ENCODE measurements at places on chromosomes 1 and 21.

DNA sequence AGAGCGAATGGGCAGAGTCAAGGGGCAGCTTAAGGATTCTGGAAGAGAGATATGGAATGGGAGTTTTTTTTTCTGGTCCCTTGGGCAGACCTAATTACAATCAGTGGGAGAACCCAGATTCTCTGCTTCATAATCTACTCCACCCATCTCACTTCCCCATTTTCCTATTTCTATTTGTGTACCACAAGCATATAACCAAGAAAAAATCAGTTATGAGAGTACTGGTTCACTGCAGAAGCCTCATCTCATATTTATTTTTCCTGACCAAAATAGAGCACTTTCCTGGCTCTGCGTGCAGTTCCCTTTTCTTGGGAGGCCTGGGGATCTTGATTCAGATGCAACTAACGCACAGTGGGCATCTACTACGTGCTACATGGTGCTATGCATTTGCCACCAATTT, 82.2 kb upstream of the SLFNL1 start:
- DNase-seq: no peak

GRCh38 chr1:185862235-185862634, 128.0 kb downstream of the HMCN1 start:
- no peak for DNase-seq

DNA sequence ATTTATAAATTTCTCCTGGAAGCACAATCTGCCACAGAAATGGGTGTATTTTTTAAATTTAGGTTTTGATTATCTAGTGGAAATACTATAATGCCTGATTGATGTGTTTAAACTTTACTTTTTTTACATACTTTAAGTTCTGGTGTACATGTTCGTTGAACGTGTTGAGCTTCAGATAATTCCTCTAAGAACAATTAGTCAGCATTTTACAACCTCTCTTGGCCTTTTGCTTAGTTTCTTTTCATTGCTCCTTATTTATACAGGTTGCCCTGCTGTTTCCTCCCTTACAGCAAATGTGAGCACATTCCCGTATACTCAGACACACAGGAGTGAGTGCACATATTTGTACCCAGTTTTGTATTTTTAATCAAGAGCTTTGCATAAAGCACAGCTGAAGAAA, 1038.9 kb downstream of the BRINP3 start:
- DNase-seq: no peak

DNA sequence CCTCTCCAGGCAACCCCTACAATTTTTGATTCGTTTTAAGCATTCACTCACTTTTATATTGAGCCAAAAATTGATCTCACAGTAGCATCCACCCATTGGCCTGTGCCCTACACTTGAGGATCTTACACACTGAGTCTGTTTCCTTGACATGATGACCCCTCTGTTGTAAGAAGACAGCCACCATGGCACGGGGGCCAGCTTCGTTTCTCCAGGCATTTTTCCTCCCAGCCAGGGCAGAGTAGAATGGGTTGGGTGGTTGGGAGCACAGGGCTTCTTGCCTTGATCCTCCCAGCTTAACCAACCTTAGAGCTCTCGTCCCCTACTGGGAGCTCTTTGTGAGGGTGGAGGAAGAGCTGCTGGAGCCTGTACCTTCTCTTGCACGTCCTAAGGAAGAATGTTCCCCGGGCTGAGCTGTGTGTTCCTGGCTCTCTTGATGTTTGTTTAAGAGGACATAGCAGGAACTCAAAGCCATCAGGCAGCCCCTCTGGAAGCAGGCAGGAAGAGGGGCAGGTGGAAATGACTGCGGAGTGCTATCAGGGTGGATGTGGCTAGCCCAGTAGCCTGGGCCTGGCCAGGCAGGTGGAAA, 213.2 kb upstream of the TMEM51 start:
- DNase-seq: no peak

- DNase-seq: no peak
Observed at GRCh38 chr1:236673289-236673919, 12.9 kb upstream of the ACTN2 start.

DNA sequence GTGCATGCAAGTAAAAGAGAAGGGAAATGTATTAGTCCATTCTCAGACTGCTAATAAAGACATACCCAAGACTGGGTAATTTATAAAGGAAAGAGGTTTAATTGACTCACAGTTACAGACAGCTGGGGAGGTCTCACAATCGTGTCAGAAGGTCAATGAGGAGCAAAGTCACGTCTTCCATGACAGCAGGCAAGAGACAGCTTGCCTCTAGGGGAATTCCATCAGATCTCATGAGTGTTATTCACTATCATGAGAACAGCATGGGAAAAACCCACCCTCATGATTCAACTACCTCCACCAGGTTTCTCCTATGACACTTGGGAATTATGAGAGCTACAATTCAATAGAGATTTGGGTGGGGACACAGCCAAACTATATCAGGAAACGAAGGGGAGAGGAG, 8.1 kb downstream of the KRTAP21-3 start:
- DNase-seq: no peak

- DNase-seq: no peak
Observed at GRCh38 chr1:86703696-86704457, 499 bp upstream of the SH3GLB1 start.

DNA sequence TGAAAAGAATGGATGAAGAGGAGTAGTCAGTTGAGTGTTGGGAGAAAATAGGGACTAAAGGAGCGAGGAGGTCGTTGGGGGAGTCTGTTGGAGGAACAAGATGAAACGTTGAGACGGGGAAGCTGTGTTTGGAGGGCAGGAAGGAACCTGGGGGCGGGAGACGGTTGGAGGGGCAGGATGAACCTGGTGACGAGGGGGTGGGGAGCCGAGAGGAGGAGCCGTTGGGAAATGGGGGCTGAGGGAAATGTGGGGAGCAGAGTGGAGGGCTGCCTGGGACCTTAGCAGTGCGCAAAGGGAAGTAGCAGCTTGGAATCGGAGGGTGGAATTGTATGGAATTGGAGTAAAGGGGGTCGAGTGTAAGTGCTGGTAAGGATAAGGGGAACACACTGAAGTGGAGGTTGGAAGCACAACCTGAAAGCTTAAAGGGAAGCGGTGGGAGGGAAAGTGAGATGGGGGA, 630 bp downstream of the MTF2 start:
- no peak for DNase-seq

- no peak for DNase-seq
Observed at GRCh38 chr1:118918230-118918939, 69.8 kb downstream of the TBX15 start.

GRCh38 chr1:26529655-26530409, at the start of gene RPS6KA1:
RPS6KA1 (plus strand) TSS chr1:26529761; CDS start chr1:26529921, 160 bp downstream.
- DNase-seq: no peak

DNA sequence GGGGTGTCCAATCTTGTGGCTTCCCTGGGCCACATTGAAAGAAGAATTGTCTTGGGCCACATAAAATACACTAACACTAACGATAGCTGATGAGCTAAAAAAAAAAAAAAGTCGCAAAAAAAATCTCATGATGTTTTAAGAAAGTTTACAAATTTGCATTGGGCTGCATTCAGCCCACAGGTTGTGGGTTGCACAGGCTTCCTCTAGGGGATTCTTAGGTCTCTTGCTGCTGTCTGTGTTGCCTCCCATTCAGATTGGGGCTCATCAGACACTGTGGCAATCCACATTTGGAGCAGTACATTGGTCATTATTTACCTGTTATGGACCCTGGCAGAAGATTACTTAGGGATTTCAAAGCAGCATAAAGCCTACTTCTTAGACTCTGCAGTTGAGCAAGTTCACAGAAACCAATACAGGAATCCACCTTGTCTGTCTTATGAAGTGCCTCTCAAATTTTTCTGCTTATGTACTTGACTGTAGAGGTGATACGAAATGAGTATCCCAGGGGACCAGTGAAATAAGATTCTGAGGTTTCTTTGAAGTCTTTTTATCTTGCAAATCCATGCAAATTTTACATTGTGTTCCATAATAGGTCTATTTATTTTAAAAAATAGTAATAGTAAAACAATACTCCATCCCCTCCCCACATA, 205.5 kb downstream of the RPS6KC1 start:
- no peak for DNase-seq

GRCh38 chr21:43337901-43338655, 88.9 kb downstream of the SIK1 start:
- no peak for DNase-seq

- no peak for DNase-seq
Observed at GRCh38 chr1:98550076-98550475, 111.4 kb upstream of the SNX7 start.

GRCh38 chr1:113963281-113963906, 15.9 kb upstream of the OLFML3 start:
- DNase-seq: no peak

DNA sequence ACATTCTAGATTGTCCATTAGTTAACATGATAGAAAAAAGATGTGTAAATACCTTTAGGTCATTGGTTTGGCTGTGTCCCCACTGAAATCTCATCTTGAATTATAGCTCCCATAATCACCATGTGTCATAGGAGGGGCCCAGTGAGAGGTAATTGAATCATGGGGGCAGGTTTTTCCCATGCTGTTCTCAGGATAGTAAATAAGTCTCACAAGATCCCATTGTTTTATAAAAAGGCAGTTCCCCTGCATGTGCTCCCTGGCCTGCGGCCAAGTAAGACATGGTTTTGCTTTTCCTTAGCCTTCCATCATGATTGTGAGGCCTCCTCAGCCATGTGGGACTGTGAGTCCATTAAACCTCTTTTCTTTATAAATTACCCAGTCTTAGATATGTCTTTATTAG, 32.5 kb upstream of the SLC44A5 start:
- DNase-seq: no peak

DNA sequence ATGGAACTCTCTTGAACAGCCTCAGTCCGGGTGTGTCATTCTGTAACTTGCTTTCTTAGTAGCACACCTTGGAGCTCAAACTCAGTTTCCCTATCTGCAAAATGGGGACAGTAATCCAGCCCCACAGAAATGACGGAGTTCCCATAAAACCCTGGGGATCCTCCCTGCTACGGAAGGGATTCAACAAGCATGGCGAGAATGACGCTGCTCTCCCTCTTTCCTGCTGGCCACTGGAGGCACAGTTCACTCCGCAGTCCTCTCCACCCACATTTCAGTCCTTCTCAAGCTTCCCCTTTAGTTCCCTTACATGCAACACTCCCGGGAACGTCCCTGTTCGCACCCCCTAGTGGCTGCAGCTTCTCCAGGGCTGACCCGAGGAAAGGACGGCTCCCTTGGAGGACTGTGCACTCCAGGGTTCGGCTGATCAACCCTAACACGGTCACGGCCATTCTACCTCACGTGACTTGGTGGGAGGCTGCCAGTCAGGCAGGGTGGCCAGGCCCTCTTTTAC, 20.6 kb downstream of the RUNX3 start:
- DNase-seq: no peak

DNA sequence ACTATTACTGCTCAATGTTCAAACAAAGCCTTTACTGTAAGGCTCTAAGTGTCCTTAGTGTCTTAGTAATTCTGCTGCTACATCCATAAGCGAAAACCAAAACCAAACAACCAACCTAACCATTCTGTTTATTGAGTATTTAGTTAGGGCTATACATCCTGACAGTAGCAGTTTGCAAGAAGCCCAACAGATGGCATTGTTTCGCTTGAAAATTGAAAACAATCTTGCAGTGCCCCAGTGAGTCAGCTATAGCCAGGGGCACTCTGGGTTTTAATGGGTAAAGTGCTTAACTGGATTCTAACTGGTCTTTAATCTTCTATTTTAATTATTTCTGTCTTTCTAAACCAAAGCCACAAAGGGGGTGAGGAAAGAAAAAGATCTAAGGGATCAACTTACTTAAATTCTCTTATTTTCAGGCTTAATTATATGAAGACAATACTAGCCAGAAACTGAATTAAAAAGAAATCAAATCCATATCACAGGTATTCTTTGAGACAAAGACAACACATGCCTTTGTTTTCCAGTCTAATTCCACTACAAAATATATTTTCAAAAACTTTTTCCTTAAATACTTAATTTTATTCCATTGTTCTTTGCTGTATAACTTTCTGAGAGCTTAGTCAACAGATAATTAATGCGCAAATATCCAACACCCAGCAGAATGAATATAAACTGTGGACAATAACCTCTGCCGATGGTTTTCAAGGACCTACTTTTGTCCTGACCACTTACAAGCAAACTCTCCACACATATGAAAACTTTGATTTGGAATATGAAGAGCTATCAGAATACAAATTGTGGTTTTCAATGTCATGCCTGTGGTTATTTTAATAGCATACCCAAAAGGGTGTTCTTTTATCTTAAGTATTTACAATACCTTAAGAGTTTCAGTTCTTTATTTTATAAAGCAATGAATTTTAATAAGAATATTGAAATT, 15.2 kb downstream of the POGZ start:
- peak; percentile 4 for DNase-seq

GRCh38 chr21:14495075-14495474, 51.0 kb downstream of the SAMSN1 start:
- DNase-seq: no peak

DNA sequence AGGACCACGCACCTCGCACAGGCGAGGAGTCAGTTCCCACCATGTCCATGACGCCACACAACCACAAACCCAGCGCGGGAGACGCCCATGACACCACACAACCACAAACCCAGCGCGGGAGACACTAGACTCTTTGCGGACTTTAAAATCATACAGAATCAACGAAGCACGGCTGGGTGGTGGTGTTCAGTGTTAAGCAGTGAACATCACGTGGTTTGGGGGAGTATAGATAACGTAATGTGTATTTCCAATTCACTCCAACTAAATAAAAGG, 19.2 kb downstream of the PTTG1IP start:
- DNase-seq: no peak

- no peak for DNase-seq
Observed at GRCh38 chr1:230940848-230941247, 37.8 kb downstream of the TTC13 start.

GRCh38 chr1:174289644-174290310, 130.5 kb downstream of the RABGAP1L start:
- no peak for DNase-seq

- no peak for DNase-seq
Observed at GRCh38 chr1:203182387-203182953, 4.0 kb downstream of the CHI3L1 start.

GRCh38 chr1:238752327-238752726, 634.0 kb upstream of the CHRM3 start:
- DNase-seq: no peak

GRCh38 chr1:160354388-160354985, 11.3 kb downstream of the NCSTN start:
- DNase-seq: no peak

DNA sequence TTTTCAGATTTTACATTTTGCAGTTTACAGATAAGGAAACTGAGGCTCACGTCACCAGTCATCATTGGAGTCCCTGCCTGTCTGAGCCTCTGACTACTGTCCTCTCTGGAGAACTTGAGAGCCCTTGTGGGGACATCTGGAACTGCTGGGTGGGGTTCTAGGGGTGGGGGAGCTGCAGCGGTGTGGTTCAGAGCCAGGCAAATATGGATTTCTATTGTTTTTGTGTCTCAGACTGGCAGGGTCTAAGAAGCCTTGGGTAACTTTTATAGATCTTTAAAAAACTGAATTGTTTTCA, 46.9 kb downstream of the IER5 start:
- DNase-seq: no peak

DNA sequence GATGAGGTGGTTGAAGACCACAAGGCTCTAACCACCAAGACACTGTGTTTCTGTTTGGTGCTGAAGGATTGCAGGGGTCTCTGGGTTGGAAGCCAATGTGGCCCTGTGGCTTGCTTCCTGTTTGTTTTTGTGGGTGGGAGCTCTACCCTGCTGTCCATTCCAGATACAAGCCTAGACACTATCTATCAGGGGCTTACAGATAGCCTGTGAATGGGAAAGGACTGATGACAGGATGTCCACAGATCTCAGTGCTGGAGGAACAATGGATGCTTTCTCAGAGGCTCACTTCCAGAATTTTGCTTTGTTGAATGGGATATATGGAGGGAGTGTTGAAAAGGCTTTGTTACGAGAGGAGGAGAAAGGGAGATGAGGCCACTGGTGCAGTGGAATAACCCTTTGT, 69.7 kb downstream of the NOS1AP start:
- no peak for DNase-seq
